SK-N-DZ (cell line): ENCODE measurements at places on chromosomes 13 and 19.

GRCh38 chr19:12985049-12985776 is 10.1 kb upstream of the NFIX start:
- no peak for DNase-seq

- no peak for DNase-seq
Observed at GRCh38 chr19:49165111-49165750, 7.6 kb downstream of the TRPM4 start.

- peak; percentile 64 for DNase-seq
Observed at GRCh38 chr19:17235300-17235970, 9.4 kb downstream of the OCEL1 start.

GRCh38 chr19:27720155-27720554 is 1492.8 kb downstream of the UQCRFS1 start:
- no peak for DNase-seq

DNA sequence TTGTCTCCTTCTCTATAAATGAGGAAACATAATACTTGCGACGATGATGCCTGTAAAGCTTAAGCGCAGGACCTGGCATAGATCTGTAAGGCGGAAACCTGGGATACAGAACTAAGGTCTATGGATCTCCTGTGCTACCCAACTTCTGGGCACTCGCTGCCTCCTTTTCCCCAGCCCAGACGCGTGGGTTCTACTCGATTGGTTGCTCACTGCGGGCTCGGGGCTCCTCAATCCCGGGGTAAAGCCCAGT is 615 bp upstream of the PSMC4 start:
- no peak for DNase-seq
